ENCODE measurements at places on chromosomes 3 and 15. TPM values are rescaled to one million over a fixed set of nuclear protein-coding genes. Genes with fewer than 3 reads are reported as not detected.

GP5 gene
- total RNA-seq: not detected

ARGFX gene
- total RNA-seq: not detected

CPLX3 gene
- total RNA-seq: not detected

CCDC71 gene
- total RNA-seq: 25.4 TPM

FGF7 gene
- total RNA-seq: 3.6 TPM

ZNF710 gene
- total RNA-seq: 4.7 TPM

MEGF11 gene
- total RNA-seq: not detected

AMT gene
- not detected for total RNA-seq

STAC gene
- 4.4 TPM for total RNA-seq

TUSC7 gene
- not detected for total RNA-seq

WDR76 gene
- 41.4 TPM for total RNA-seq

UPK1B gene
- not detected for total RNA-seq

TTLL13 gene
- 0.06 TPM for total RNA-seq

SPINT1 gene
- not detected for total RNA-seq

CSPG5 gene
- total RNA-seq: 0.93 TPM

CYP1A1 gene
- 2.3 TPM for total RNA-seq

OIP5 gene
- 40.1 TPM for total RNA-seq

ZNF385D gene
- not detected for total RNA-seq

FSTL1 gene
- 290 TPM for total RNA-seq

SAXO2 gene
- 0.58 TPM for total RNA-seq

AADACL2 gene
- total RNA-seq: not detected

TLR9 gene
- total RNA-seq: not detected
